Pancreas (tissue), 10 donors: ENCODE measurements at places on chromosomes 4 and X. TPM values are rescaled to one million over a fixed set of nuclear protein-coding genes. Genes with fewer than 3 reads are reported as not detected.

DNA sequence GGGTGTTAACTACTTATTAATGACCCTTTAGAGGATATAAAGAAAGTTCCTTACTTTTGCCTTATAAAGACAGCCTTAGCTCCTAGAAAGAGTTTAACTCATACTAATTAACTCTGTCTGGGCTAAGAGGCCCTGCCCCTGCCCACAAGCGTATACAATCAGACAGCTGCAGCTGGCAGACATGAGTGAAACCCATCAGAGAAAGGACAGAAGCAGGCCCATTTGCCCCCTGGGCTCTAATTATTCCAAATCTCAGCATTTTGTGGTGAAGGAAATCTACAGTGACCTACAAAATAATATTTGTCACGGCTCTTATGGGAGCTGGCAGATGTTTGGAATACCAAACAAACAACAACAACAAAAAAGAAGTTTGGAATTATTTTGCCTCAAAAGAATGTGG, 71.8 kb downstream of the CHRDL1 start:
- H3K36me3 ChIP-seq, result no peaks in the 10 kb centered on the region
- no peak overlapping the region for H3K27ac ChIP-seq
- H3K27me3 ChIP-seq, result no peaks in the 10 kb centered on the region
- H3K4me1 ChIP-seq, result no peaks in the 10 kb centered on the region

TRO gene
- 8.6 TPM for total RNA-seq

GRCh38 chrX:40727093-40727492, 8.2 kb downstream of the MED14 start:
- H3K4me1 ChIP-seq, result no peaks in the 10 kb centered on the region
- H3K4me3 ChIP-seq, result no peak overlapping the region
- no peaks in the 10 kb centered on the region for H3K36me3 ChIP-seq
- DNase-seq, result no peak

DNA sequence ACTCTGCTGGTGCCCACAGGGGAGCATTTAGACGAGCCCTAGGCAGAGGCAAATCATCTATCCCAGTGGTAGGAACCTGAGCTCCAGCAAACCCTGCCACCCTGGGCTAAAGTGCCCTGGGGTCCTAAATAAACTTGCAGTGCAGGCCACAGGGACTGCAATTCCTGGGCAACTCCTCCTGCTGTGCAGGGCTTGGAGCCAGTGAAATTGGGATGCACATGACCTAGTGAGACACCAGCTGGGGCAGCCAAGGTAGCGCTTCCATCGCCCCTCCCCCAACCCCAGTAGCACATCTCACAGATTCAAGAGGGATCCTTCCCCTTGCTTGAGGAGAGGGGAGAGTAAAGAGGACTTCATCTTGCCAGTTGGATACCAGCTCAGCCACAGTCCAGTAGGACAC, 44.1 kb downstream of the CHRNA9 start:
- no peak overlapping the region for H3K4me3 ChIP-seq
- H3K36me3 ChIP-seq, result no peaks in the 10 kb centered on the region
- H3K4me1 ChIP-seq, result no peaks in the 10 kb centered on the region
- no peak for DNase-seq
- no peak overlapping the region for H3K27ac ChIP-seq

FAM47E gene
- total RNA-seq, result 3.6 TPM

SPON2 gene
- 3.1 TPM for total RNA-seq

- no peaks in the 10 kb centered on the region for H3K27me3 ChIP-seq
- H3K27ac ChIP-seq, result no peak overlapping the region
- no peak for DNase-seq
- no peak overlapping the region for H3K4me3 ChIP-seq
- no peaks in the 10 kb centered on the region for H3K4me1 ChIP-seq
These were observed 104.8 kb downstream of the PHKA2 start for GRCh38 chrX:18879144-18879543.

PDZD4 gene
- 0.79 TPM for total RNA-seq

SPANXA2 gene
- not detected for total RNA-seq

SMIM43 gene
- not detected for total RNA-seq

DNA sequence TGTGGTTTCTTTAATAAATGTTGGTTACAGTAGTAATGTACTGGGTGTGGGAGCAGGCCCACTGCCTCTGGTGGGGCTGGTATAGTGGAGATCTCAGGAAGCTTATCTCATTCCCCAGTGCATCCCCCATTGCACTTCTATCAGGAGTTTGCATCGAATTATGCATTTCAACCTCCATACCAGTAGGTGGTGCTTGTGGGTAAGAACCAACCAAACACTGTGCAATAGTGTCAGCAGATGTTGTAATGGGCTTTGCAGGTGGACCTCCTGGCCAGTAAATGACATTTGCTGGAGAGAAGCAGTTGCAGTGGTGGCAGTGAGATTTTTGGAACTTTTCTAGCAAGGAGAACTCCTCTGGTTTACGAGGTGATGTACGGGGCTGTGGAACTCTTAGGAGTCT, 150.6 kb downstream of the POU3F4 start:
- H3K4me1 ChIP-seq, result no peaks in the 10 kb centered on the region
- no peaks in the 10 kb centered on the region for H3K36me3 ChIP-seq
- H3K27me3 ChIP-seq, result no peaks in the 10 kb centered on the region
- H3K27ac ChIP-seq, result no peak overlapping the region
- no peak for DNase-seq
- H3K4me3 ChIP-seq, result no peak overlapping the region

DNA sequence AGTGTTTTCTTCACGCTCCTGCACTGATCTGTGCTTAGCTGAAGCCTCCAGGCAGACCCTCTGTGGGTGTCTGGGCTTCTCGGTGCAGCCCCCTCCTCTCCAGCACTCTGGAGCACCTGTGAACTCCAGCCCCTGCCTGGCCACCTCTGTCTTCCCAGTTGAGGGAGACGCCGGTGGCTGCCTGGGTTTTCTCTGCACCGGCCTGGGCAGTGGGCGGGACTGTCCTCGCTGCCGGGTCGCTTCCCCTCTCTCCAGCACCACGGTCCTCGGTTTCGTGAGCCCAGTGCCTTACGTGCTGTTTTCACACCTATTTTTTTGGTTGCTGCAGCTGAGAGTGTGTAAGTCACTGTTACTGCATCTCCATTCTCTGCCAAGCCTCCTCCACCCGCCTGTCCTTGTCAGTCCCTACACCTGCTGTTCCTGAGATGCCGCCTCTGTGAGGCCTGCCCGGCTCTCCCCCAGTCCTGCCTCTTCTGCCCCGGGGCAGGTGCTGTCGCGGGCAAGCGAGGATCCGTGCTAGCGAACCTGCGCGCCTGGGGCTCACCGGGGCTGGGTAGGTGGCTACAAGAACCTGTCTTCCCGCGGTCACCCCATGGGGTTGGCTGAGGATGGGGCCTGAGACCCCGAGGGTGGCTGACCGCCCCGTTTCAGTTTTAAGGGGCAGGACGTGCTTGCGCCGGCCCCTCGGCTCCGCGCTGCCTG, 2.4 kb upstream of the FGFRL1 start:
- H3K36me3 ChIP-seq, result no peaks in the 10 kb centered on the region
- DNase-seq, result peak; percentile 67
- no peak overlapping the region for H3K27ac ChIP-seq
- peak overlapping the region; percentile 21 for H3K4me3 ChIP-seq

DNA sequence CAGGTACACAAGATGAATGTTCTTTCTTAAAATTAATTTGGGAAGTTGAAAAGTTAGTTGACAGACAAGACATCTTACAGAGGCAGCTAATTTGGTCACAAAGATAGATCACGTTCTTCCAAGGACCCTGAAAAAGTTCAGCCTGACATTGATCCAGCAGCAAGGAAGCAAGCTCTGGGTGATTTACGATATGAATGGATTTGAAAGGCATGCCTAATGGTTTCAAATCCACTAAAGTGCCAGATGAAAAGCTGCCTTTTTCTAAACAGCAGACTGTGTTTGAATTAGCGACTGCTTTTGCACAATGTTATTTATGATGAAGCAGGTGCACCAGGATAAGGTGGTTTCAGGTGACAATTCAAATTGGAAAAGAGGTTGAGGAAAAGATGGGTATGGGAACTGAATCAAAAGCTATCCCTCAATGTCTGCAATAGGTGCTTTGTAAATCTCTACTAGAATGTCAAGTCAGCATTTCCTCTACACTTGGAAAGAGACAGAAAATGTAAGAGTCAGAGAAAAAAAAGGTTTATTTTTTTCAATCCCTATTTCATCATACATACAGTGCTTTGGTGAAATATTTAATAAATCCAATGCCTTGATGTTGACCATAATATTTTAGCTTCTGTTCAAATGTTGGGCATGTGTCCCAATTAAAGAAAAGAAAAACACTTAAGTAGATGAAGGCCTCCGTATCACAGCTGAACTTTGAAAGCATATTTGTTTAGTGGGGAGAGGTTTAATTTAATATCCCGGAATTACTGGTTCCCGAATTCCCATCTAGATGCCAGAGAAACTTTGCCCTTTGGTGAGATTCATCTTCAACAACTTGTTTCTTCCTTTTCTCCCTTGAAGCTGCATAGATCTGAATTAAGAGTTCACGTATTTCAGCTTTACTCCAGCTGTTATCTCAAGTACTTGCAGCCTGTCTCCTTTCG, 6.0 kb downstream of the RASGEF1B start:
- no peak overlapping the region for H3K4me3 ChIP-seq
- H3K27me3 ChIP-seq, result no peaks in the 10 kb centered on the region
- no peak overlapping the region for H3K27ac ChIP-seq
- H3K36me3 ChIP-seq, result no peaks in the 10 kb centered on the region
- DNase-seq, result no peak
- H3K4me1 ChIP-seq, result no peaks in the 10 kb centered on the region

- peaks cover 23% of the 10 kb centered on the region for H3K4me1 ChIP-seq
- no peaks in the 10 kb centered on the region for H3K27me3 ChIP-seq
- H3K27ac ChIP-seq, result no peak overlapping the region
- H3K4me3 ChIP-seq, result no peak overlapping the region
- DNase-seq, result no peak
These were observed 2.9 kb upstream of the NSD2 start for GRCh38 chr4:1868293-1868692.

GRCh38 chrX:112991801-112992200, 151.2 kb upstream of the AMOT start:
- DNase-seq, result no peak
- H3K27me3 ChIP-seq, result no peaks in the 10 kb centered on the region
- no peaks in the 10 kb centered on the region for H3K36me3 ChIP-seq
- H3K27ac ChIP-seq, result no peak overlapping the region

- H3K27me3 ChIP-seq, result no peaks in the 10 kb centered on the region
- peaks cover 10% of the 10 kb centered on the region for H3K4me1 ChIP-seq
- H3K27ac ChIP-seq, result peak overlapping the region; percentile 93
These were observed 1.4 kb downstream of the ELOVL6 start for GRCh38 chr4:110196871-110197528.

POU3F4 gene
- not detected for total RNA-seq

DNA sequence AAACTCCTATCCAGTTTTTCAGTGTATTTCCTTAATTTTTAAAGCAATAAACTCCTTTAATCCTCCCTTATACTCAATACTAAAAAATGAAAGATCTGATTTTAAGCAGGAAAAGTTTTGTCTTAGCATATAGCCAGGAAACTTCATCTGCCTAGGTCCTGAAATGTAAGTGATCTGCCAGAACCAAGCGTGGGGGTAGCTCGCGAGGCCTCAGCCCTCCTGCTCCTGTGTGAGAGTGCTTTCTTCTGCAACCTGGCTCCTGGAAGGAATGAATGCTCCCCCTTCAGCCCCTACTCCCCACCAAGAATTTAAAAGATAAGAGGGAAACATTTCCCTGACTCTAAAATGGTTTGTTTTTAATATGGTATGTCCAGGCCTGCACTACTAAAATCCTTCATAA, 160.1 kb downstream of the CBR4 start:
- H3K27ac ChIP-seq, result no peak overlapping the region
- H3K4me1 ChIP-seq, result no peaks in the 10 kb centered on the region
- no peaks in the 10 kb centered on the region for H3K27me3 ChIP-seq
- DNase-seq, result no peak
- no peaks in the 10 kb centered on the region for H3K36me3 ChIP-seq
- no peak overlapping the region for H3K4me3 ChIP-seq

CPE gene
- total RNA-seq, result 242 TPM

ADGRA3 gene
- 13.4 TPM for total RNA-seq

SORBS2 gene
- 210 TPM for total RNA-seq

VCX3B gene
- total RNA-seq, result not detected

MAGEA2B gene
- total RNA-seq, result not detected

GRCh38 chrX:40061871-40062524, 35.8 kb downstream of the BCOR start:
- no peak overlapping the region for H3K4me3 ChIP-seq
- no peaks in the 10 kb centered on the region for H3K27me3 ChIP-seq
- no peaks in the 10 kb centered on the region for H3K4me1 ChIP-seq
- DNase-seq, result no peak
- no peak overlapping the region for H3K27ac ChIP-seq
- no peaks in the 10 kb centered on the region for H3K36me3 ChIP-seq

- no peaks in the 10 kb centered on the region for H3K27me3 ChIP-seq
- H3K4me1 ChIP-seq, result no peaks in the 10 kb centered on the region
- no peak for DNase-seq
- H3K27ac ChIP-seq, result no peak overlapping the region
- H3K36me3 ChIP-seq, result no peaks in the 10 kb centered on the region
These were observed 43.5 kb upstream of the ANTXR2 start for GRCh38 chr4:80116516-80116915.

DNA sequence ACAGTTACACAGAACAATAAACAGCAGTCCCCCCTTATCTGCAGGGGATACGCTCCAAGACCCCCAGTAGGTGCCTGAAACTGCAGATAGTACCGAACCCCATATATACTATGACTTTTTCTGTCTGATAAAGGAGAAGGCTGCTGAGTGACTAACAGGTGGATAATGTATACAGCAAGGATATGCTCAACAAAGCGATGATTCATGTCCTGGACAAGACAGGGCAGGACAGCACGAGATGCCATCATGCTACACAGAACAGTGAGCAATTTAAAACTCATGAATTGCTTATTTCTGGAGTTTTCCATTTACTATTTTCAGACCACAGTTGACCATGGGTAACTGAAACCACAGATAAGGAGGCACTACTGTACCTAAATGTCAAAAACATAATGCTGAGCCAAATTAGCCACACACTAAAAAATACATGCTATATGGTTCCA, 76.1 kb downstream of the MANBA start:
- DNase-seq, result no peak
- no peaks in the 10 kb centered on the region for H3K36me3 ChIP-seq
- H3K4me3 ChIP-seq, result no peak overlapping the region
- H3K4me1 ChIP-seq, result no peaks in the 10 kb centered on the region
- H3K27ac ChIP-seq, result no peak overlapping the region

SPARCL1 gene
- total RNA-seq, result 44.4 TPM

DNA sequence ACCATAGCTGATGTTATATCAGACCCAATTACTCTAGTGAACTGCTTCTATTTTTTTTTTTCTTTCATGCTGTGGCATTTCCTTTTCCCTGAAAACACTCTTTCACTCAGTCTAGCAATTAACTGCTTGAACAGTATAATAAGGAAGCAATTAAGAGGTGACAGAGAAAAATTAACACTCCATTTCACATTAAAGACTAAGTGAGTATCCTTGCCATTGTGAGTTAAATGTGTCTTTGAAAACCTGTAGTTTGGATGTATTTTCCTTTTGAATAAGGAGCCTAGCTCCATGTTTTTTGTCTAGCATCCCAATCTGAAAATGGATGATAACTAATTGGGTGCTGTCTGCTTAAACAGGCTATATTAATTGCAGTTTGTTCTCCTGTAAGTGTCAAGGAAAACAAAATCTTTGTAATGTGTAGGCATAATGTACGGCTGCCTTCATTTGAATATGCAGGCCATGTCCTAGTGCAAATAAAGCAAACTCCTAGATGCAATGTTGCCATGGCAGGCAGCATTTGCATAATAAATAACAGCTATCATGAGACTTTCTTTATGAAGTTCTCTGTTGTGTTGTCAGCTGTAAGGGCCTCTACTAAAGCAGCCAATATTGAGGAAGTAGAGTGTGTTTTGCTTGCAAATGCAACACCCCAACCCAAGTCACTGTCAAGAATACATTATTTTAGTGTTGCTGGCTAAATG, 416.7 kb downstream of the ZIC3 start:
- no peak overlapping the region for H3K27ac ChIP-seq
- no peak for DNase-seq
- no peaks in the 10 kb centered on the region for H3K4me1 ChIP-seq
- H3K36me3 ChIP-seq, result no peaks in the 10 kb centered on the region
- no peaks in the 10 kb centered on the region for H3K27me3 ChIP-seq

CXCL9 gene
- 0.05 TPM for total RNA-seq
